ENCODE measurements at places on chromosomes 5 and 9.

GRCh38 chr5:150603052-150603451, 37.4 kb upstream of the SYNPO start:
- no peak for DNase-seq

DNA sequence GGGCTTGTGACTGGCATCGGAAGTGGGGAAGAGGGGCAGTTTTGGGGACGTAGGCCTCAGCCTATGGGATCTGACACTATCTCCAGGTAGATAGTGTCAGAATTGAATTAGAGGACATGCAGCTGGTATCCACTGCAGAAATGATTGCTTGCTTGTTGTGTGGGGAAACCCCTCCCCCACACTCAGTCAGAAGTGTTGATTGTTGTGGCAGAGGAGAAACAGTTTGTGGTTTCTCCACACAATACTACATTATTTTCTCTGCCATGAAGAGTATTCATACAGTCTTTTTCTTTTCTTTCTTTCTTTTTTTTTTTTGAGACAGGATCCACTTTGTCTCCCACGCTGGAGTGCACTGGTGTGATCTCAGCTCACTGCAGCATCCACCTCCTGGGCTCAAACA, 113.9 kb downstream of the ARRDC3 start:
- DNase-seq: no peak

- DNase-seq: no peak
Measured at GRCh38 chr5:138138949-138139780, at the start of gene NME5. NME5 (minus strand) TSS chr5:138139428; CDS start chr5:138138780, 648 bp downstream.

DNA sequence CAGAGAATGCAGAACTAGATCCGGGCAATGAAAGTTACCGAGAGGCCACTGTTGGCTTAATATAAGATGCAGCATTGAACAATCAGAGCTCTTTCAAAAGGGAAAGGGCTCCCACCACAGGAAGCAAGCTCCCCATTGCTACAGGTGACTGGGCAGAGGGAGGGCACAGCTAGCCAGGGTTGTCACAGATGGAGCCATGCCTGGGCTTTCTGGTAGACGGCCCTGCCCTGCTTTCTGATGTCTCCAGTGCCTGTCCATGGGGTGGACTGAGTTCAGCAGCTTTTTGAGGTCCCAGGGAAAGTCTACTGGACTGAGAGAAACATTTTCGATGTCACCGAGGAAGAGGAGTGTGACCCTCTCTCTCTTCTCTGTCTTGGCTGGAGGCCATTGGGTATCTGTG, 14.1 kb downstream of the RGS3 start:
- no peak for DNase-seq

GRCh38 chr9:127693143-127693542, 13.6 kb upstream of the CFAP157 start:
- no peak for DNase-seq

DNA sequence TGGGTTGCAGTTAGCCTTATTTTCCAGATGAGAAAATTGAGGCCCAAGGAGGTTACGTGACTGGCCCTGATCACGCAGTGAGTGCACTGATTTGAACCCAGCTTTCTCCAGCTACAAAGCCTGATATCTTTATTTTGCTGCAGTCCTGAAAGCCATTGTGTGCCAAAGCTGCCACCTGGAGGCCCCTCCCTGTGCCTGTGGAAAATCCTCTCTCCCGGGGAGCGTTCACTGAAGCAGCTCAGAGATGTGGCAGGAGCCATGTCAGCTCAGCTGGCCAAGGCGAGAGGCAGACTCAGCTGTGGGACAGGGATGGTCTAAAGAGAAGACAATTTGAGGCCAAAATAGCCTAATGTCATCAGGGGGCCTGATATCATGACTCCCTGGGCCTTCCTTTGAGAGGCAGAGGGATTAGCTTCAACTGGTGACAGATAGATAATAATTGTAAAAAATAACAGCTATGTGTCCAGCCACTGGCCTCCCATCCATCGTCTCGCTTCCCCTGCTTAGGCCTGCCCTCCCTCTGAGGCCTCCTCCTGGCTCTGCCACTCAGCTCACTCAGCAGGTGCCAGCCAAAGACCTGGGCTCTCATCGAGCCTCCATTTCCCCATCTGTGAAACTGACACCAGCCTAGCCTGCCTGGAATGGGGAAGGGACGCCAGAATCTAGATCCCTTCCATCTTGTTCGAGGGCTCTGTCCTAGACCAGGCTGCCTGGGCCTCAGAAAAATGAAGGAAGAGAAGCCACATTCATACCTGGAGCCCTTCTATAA, 74.3 kb upstream of the GGTA1 start:
- DNase-seq: no peak

DNA sequence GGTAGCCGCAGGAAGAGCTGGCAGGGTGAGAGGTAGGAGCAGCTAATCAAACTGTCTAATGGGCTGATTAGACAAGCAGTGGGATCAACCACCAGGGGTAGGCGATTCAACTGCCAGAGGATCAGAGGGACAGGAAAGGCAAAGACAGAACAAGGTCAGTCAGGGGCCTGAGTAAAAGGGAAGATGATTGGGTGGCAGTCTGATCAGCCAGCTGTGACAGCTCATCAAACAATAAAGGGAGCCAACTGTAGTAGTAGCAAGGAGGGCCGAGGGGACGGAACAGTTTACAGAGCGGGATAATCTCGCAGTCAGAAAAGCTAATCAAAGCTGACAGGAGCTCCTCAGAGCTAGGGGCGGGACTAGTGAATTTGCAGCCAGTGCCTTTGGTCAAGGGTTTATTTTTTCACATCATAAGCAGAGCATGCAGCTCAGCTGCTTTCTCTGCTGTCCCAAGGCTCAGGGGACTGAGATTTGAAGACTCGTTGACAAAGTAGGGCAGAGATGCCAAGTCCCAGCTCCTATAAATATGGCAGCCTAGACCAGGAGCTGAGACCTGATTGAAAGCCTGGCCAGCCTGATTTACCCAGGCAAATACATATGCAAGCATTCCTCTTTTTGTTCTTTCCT, 418.2 kb downstream of the GABRG2 start:
- DNase-seq: no peak

Data from AG04449 (cell line).